ENCODE measurements at places on chromosomes 7 and 10.

GRCh38 chr7:22944022-22944421 lies 69.9 kb downstream of the HYCC1 start:
- DNase-seq: no peak

DNA sequence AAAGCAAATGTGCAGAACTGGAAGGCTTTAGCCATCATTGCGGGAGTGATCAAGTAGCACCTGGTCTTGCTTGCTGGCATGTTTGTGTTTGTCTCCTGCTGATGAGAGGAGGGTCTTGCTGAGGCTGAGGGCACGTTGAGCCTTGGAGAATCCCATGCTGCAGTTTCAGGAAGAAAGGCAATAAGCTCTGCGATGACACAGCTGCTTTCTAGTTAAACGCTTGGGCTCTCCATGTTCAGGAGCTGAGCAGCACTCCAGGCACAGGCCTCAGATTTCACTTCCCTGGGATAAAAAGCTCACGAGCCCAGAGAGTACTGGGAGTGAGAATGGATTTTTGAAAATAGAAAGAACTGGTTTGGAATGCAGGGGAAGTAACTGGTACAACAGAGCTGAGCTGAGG lies 100.8 kb downstream of the LRRC18 start:
- DNase-seq: no peak

DNA sequence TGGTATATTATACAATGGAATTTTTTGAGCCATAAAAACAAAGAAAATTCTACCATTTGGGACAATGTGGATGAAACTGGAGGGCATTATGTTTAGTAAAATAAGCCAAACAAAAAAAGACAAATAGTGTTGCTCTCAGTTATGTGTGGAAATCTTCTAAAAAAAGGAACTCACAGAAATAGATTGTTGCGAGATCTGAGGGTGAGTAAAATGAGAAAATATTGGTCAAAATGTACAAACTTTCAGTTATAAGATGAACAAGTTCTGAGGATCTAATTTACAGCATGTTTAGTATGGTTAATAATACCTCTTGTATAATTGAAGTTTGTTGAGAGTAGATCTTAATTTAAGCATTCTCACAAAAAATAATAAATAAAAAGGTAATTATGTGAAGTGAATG lies 291.2 kb downstream of the KIF20B start:
- DNase-seq: no peak

DNA sequence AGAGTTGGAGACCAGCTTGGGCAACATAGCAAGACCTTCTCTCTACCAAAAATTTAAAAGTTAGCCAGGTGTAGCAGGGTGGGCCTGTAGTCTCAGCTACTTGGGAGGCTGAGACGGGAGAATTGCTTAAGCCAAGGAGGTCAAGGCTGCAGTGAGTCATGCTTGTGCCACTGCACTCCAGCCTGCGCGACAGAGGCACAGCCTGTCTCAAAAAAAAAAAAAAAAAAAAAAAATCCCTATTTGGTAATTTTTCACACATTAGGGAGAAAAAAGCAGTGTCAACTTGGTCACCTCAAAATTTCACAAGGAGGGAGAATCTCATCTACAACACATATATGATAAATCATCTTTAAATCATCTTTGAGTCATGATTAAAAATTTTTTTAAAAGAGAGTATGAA lies 6.4 kb upstream of the ZNF398 start:
- DNase-seq: no peak

DNA sequence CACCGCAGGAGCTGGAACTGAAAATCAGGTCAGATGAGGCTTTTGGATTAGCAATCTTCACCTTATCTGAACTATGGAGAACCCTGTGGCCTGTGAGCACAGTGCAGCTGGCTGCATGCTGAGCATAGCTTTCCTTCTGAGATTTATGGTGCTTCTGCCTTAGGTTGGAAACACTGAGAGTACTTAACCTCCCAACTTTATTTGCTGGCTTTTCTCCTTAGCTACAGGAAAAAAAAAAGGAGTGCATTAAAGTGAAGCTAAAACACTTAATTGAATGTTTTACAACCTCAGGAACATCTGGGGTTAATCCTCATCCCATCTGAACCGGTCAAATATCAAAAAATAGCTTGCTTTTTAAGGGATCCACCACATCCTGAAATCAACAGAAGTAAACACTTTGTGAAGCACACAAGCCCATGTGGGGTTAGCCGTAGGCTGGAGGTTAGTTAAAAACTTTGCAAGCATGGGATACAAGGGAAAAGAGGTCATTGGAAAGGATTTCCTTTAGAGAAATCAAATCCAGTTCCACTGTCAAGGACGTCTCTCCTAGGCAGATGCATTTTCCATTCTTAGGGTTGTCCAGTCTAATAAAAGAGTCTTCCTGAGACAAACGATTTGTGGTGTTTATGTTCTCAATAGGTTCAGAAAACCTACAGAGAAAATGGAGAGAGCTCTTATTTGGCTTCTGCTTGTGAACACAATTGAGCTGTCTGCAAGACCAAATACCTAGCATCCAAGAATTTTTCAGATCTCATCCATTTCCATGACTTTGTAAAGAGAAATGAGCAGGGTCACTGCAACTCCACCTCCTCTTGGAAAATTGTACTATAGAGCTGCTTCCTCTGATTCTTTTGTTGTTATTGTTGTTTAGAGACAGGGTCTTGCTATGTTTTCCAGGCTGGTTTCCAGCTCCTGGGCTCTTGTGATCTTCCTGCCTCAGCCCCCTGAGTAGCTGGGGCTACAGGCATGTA lies 470.4 kb upstream of the IGFBP3 start:
- DNase-seq: no peak

GRCh38 chr7:4207011-4207410 lies 475.1 kb upstream of the FOXK1 start:
- no peak for DNase-seq

GRCh38 chr10:49141541-49142332 lies 7.9 kb upstream of the FAM170B start:
- no peak for DNase-seq

- DNase-seq: no peak
Measured at GRCh38 chr7:42947521-42947920, 15.3 kb downstream of the MRPL32 start.

GRCh38 chr10:75497997-75498883 lies 66.8 kb downstream of the LRMDA start:
- DNase-seq: no peak

DNA sequence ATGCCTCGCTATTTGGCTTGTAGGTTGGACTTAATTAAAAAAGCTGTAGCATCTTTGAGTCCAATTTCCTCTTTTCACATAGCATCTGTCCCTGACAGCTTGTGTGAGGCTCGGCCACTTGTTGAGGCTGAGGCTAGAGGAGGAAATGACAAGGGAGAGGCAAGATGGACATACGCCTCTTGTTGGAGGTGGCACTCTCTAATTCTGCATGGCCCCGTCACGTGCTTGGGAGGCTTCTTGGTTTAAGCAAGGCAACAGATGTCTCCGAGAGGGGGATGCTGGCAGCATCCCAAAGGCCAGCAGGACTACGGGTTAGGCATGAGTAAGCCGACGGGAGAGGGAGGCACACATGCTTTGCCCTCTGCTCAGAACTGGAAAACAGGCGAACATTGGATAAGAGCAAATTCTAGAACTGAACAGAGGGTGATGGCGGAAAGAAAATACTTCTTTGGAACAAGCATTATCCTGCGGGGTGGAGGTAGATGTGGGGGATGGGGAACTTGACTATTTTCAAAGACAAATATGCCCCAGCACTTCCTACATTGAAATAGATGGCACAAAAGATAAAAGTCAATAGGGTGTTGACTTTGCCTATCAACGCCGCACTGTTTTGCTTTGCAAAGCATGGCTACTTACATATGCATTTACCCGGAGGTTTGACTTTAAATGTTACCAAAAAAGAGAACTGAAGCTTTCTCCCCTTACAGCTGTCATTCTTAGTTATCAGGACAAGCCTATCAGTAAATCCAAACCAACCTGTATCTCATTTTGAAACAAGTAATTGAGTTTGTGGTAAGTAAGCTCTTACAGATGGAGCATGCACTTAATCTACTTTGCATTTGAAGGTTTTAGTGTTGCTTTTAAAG lies 94.8 kb downstream of the CHN2 start:
- no peak for DNase-seq

- DNase-seq: no peak
Measured at GRCh38 chr10:47026301-47027107, 115.3 kb downstream of the PTPN20 start.

DNA sequence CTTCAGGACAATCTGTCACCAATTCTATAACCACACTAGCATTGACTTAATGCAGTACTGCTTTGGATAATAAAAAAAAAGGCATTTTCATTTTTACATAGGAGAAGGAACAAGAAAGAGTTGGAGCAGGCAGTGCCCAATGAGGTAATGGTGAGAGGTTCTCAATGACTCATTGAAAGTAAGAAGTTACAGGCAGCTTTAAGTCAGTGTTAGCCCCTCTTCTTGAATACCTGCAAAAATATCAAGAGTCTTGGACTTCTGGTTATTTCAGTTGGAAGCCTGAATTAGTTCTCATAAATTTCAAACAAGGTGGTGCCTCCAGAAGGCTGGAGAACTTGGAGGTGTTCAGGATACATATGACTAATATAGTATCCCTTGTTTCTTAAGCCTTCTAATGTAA lies 422.5 kb downstream of the HTR7 start:
- no peak for DNase-seq

- DNase-seq: no peak
Measured at GRCh38 chr7:11415101-11415500, 416.9 kb downstream of the THSD7A start.

GRCh38 chr10:8830876-8831275 lies 776.4 kb downstream of the GATA3 start:
- DNase-seq: no peak

- no peak for DNase-seq
Measured at GRCh38 chr10:49350846-49351532, 44.9 kb downstream of the DRGX start.

GRCh38 chr7:46586406-46586805 lies 665.3 kb upstream of the IGFBP3 start:
- no peak for DNase-seq

- DNase-seq: no peak
Measured at GRCh38 chr7:21422751-21423150, 5.1 kb upstream of the SP4 start.

- DNase-seq: no peak
Measured at GRCh38 chr7:151057506-151057988, at the start of gene CDK5. CDK5 (minus strand) TSS chr7:151057897; CDS start chr7:151057848, 49 bp downstream.
